Spleen (tissue), 13 donors: ENCODE measurements at places on chromosomes 2 and 18. TPM values are rescaled to one million over a fixed set of nuclear protein-coding genes. Genes with fewer than 3 reads are reported as not detected.

DNA sequence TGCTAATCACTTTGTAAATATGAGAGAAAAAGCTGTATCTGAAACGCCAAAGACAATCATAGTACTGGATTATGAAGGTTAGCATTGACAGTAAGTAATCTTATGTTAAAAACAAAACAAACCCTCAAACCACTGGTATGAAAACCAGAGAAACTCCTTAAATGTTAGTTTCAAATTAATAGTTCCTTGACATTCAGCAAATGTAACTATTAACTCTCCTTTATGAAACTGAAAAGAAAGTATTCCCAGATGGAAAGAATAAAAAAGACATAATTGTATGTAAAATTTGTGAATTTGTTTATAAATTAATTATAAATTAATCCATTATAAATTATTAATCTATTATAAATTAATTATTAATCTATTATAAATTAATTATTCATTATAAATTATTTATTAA, 12.3 kb downstream of the FASTKD1 start:
- DNase-seq, result no peak

GRCh38 chr2:40200366-40200915, 251.4 kb downstream of the SLC8A1 start:
- no peak for DNase-seq

- no peak for DNase-seq
Measured at GRCh38 chr2:176138526-176138922, 9.0 kb downstream of the HOXD8 start.

GRCh38 chr2:42598656-42599055, 30.2 kb downstream of the MTA3 start:
- no peak for DNase-seq

- no peak for DNase-seq
Measured at GRCh38 chr2:129729011-129729410, 250.5 kb upstream of the RAB6C start.

GRCh38 chr18:42838546-42839145, 276.8 kb downstream of the RIT2 start:
- DNase-seq, result no peak

DNA sequence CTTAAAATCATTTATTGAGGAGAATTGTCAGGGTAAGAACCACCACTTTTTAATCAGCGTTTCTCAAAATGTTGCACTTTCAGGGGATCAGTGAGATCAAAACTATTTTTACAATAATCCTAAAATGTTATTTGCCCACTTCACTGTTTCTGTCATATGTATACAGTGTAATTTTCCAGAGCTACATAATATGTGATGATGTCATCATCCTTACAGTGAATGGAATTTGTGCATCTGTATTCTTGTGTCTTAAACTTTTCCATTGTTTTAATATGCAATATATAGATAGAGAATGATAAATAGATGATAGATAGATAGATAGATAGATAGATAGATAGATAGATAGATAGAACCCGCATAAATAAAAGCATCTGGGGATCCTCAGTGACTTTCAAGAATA, 518.0 kb downstream of the ADCYAP1 start:
- DNase-seq, result no peak

ABCG5 gene
- not detected for polyA plus RNA-seq

UBXN4 gene
- polyA plus RNA-seq, result 36.6 TPM
